Prostate gland (tissue), 2 donors: ENCODE measurements at places on chromosomes 7 and 10.
A peak's percentile ranks its signal among the peaks of the same experiment; 100 is the strongest.

DNA sequence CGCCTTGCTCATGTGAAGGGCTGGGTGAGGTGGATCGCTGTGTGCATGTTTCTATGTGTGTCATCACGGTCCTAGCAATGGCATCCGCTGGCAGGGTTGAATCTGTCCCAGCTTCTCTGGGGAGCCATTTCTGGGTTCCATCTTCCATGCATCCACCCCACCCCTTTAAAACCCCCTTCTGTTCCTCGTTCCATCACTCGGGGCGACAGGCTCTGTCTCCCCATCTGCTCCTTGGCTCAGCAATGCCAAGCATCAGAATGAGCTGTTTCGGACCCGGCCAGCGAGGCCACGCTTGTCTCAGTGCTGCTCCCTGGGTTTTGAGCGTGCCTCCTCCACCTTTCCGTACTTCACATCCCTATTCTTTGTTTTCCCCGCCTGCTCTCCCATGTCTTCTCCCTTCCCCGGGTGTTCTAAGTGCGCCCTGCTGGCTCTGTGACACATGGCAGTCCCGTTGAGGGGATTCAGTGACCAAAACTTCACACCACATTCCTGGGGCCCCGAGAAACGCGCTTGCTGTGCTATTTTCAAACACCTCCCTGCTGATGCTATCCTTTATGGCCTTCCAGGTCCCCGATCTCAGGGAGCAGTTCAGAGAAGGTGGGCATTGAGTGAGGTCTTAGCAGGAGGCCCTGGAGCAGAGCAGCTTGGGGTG is 554.1 kb upstream of the FOXK1 start:
- H3K27ac ChIP-seq, result no peak overlapping the region
- H3K27me3 ChIP-seq, result no peaks in the 10 kb centered on the region
- H3K4me1 ChIP-seq, result no peaks in the 10 kb centered on the region

GRCh38 chr7:50544992-50545391 is 20.2 kb downstream of the DDC start:
- no peak overlapping the region for H3K27ac ChIP-seq
- H3K27me3 ChIP-seq, result no peaks in the 10 kb centered on the region
- DNase-seq, result no peak
- no peaks in the 10 kb centered on the region for H3K4me1 ChIP-seq
- H3K36me3 ChIP-seq, result no peaks in the 10 kb centered on the region
- H3K4me3 ChIP-seq, result no peak overlapping the region

DNA sequence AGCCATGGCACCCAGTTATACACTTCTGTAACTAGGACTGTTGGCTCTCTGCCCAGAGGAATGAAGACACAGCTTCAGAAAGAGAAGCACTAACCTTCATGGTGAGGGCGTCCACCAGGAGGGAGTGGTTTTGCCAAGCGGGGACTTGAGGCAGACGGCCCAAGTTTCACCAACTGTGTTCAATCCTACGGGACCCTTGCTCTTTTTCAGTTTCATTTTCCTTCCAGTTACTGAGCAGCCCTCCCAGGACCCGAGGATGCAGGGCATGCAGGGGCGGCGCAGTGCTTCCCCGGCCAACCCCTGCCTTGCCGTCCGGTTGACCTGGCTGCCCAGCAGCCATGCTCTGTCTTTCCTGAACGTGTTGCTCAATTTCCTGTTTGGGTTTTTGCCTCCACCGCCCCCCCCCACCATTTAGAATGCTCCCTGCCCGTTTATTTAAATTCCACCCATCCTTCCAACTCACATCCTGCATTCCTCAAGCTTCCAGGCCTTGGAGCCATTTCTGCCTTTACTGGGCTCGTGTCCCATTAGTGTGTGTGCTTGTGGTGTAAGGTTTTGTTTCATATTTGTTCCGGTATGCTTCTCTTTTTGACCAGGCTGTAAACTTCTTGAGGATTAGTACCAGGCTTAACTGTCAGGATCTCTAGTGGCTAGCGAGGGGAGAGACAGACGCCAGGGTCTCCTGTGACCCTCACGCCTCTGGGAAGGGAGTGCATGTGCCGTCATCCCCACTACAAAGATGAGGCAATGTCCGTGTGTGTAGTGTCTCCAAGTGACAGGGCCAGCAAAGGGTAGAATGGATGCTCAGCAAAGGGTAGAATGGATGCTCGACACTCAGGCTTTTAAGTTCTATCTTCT is 31.6 kb downstream of the IL15RA start:
- H3K27ac ChIP-seq, result peak overlapping the region; percentile 68
- H3K4me3 ChIP-seq, result no peak overlapping the region

GRCh38 chr7:16644157-16644556 is 1.4 kb downstream of the ANKMY2 start:
- DNase-seq, result no peak
- H3K27me3 ChIP-seq, result no peaks in the 10 kb centered on the region
- H3K36me3 ChIP-seq, result no peaks in the 10 kb centered on the region
- H3K27ac ChIP-seq, result peak overlapping the region; percentile 89
- peak overlapping the region; percentile 77 for H3K4me3 ChIP-seq
- peaks cover 7% of the 10 kb centered on the region for H3K4me1 ChIP-seq

DNA sequence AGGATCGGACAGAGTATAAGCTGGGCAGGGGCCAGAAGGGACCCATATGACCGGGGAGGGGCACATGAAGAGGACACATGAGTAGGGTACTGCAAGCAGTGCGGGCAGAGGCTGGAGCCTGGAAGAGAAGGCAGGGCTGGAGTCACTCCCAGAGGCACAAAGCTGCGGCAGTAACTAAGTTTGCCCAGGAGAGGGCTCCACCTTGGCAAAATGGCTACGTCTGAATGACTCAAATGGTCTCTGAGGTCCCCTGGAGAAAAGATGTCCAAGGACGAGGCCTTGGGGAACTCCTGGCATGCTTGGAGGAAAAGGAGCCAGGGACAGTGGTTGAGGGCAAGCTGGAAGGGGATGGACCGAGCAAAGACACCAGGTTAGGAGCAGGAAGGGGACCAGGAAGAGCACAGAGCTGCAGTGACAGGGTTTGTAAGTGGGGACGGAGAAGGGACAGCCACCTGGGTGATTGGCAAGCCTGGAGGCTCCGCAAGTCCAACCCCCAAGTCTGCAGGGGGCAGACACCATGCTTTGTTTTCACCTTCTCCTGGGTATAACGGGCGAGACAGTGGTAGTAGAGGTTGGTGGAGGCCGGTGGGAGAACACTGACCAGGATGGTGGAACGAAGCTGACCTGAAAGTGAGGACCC is 43.1 kb upstream of the LBX1 start:
- no peaks in the 10 kb centered on the region for H3K4me1 ChIP-seq
- peak; percentile 28 for DNase-seq
- H3K4me3 ChIP-seq, result no peak overlapping the region
- H3K27ac ChIP-seq, result no peak overlapping the region

DNA sequence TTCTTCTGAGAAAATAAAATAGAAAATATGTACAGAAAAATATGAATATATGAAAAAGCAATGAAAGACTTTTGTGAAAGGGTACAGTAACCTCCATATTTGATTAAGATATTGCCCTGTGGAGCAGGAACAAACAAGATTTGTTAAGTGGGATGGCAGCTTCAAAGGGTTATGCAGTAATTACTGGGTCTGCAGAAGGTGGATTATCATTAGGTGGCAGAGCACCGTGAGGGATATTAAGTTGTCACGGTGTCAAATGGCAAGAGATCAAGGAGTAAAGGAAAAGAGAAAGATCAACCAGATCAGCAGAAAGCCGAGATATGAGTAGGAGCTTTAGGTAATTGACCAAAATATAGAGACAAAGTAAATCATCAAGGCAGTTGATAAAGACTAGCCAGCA is 44.1 kb downstream of the DGKB start:
- no peak overlapping the region for H3K27ac ChIP-seq
- no peaks in the 10 kb centered on the region for H3K27me3 ChIP-seq
- no peak overlapping the region for H3K4me3 ChIP-seq
- H3K36me3 ChIP-seq, result no peaks in the 10 kb centered on the region
- DNase-seq, result no peak

DNA sequence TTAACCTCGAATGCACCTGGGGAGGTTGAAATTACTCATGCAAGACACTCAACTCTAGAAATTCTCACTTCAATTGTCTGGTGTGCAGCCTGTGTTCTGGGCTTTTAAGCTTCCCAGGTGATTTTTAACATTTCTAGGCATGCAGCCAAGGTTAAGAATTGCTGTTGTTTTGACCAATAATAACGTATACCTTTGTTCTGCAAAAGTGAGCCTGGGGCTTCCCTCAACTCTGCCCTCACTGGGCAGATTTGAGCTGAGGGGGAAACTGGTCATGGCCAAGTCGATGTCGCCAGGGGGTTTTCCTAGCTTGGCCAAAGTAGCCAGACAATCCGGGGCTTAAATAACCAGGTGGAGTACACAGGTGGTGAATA is 568 bp downstream of the PRSS2 start:
- H3K27me3 ChIP-seq, result no peaks in the 10 kb centered on the region
- DNase-seq, result no peak
- no peak overlapping the region for H3K27ac ChIP-seq
- no peaks in the 10 kb centered on the region for H3K4me1 ChIP-seq

GRCh38 chr7:156898938-156899337 is 6.0 kb upstream of the LMBR1 start:
- H3K4me3 ChIP-seq, result no peak overlapping the region
- DNase-seq, result no peak
- no peaks in the 10 kb centered on the region for H3K27me3 ChIP-seq

DNA sequence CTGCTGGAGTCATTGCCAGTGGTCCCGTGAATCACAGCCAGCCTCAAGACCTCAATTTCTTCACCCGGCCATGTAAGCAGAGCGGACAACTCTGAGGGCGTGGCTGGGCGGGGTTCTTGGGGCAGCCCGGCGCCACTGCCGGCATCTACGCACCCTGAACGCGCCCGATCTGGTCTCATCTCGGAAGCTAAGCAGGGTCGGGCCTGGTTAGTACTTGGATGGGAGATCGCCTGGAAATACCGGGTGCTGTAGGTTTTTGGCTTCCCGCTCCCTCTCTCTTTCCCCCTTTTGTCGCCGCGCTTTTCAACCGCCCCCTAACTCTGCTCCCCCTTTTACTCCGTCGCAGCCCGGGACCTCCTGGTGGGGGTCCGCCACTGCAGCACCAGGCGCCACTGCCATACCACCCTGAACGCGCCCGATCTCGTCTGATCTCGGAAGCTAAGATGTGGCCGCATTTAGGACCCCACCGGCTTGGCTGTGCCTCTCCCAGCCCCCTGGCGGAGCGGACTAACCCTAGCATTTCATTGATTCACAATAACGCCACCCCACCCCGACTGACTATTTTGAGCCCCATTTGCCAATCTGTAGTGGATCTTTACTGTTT is 25.3 kb downstream of the GARIN1A start:
- H3K27me3 ChIP-seq, result no peaks in the 10 kb centered on the region
- no peak for DNase-seq
- no peaks in the 10 kb centered on the region for H3K36me3 ChIP-seq
- no peaks in the 10 kb centered on the region for H3K4me1 ChIP-seq

- DNase-seq, result no peak
- H3K4me3 ChIP-seq, result peak within 1 kb of the TSS; percentile 23
- H3K4me1 ChIP-seq, result peaks cover 7% of the 10 kb centered on the region
- no peaks in the 10 kb centered on the region for H3K36me3 ChIP-seq
Measured at GRCh38 chr10:116272440-116273283, at the start of gene GFRA1. Gene GFRA1 (minus strand): TSS chr10:116273206. CDS start chr10:116272029, 1,177 bp downstream.

GRCh38 chr7:155867734-155868400 is 55.6 kb upstream of the SHH start:
- DNase-seq, result no peak
- H3K36me3 ChIP-seq, result no peaks in the 10 kb centered on the region
- no peak overlapping the region for H3K4me3 ChIP-seq

DNA sequence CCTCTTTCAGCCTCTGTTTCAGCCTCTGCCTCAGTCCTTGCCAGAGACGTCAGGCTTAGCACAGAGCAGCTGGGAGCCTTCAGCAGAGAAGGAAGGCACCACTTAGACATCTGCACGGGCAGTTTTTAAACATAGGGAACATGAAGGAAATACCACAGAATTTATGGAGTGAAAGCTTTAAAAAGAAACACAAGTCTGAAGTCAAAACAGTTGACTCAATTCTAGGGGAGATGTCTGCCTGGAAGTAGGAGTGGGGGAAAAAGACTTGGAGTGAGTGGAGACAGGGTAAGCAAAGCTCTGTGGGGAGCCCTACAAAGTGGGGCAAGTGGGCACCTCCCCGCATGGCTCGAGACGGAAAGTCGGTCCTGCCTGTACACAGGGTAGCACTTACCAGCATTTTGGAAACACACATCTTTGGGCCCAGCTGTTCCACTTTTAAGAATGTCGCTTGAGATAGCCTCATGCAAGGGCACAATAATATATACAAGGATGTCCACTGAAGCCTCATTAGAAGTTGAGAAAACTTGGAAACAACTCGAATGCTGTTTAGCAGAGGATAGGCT is 5.0 kb upstream of the TBXAS1 start:
- H3K36me3 ChIP-seq, result no peaks in the 10 kb centered on the region
- no peak for DNase-seq
- no peaks in the 10 kb centered on the region for H3K4me1 ChIP-seq

- H3K27me3 ChIP-seq, result no peaks in the 10 kb centered on the region
- no peak for DNase-seq
- no peak overlapping the region for H3K4me3 ChIP-seq
- H3K36me3 ChIP-seq, result no peaks in the 10 kb centered on the region
- no peak overlapping the region for H3K27ac ChIP-seq
Measured at GRCh38 chr10:104123397-104123796, 1.4 kb downstream of the SFR1 start.

DNA sequence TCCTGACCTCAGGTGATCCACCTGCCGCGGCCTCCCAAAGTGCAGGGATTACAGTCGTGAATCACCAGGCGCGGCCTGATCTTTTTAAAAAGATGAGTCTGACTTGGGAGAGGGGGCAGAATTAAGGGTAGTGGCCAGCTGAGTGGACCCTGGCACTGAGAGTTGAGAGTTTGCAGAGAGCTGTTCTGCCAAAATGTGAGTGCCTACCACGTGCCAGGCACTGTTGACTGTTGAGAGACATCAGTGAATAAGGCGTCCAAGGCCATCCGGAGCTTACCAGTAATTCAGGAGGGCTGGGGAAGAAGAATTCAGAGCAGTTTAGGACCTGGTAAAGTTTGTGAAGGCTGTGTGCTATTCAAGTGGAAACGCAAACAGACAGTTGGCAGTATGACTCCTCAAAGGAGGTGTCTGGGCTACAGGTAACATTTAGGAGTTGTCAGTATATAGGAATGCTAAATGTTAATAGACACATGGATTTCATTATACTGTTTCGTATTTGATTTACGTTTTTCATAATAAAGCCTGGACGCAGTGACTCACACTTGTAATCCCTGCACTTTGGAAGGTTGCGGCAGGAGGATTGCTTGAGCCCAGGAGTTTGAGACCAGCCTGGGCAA is 1.5 kb downstream of the NIPSNAP2 start:
- H3K4me1 ChIP-seq, result peaks cover 8% of the 10 kb centered on the region
- H3K36me3 ChIP-seq, result no peaks in the 10 kb centered on the region
- no peak overlapping the region for H3K4me3 ChIP-seq

DNA sequence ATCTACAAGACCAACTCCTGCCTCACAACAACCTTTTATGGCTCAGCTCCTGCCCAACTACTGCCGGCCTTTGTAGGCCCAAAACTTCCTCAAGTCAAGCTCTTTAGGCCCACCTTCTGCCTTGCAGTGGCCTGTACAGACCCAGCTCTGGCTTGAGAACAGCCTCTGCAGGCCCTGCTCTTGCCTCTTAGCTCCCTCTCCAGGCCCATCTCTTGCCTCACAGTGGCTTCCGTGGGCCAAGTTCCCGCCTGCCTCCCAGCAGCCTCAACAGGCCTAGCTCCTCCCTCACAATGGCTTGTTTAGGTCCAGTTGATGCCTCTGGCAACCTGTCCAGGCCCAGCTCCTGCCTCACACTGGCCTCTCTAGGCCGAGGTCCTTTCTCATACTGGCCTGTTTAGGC is 32.4 kb upstream of the VKORC1L1 start:
- no peak for DNase-seq
- H3K36me3 ChIP-seq, result no peaks in the 10 kb centered on the region
- no peak overlapping the region for H3K4me3 ChIP-seq
- H3K27ac ChIP-seq, result no peak overlapping the region
- H3K27me3 ChIP-seq, result no peaks in the 10 kb centered on the region

- peaks cover 6% of the 10 kb centered on the region for H3K4me1 ChIP-seq
- DNase-seq, result peak; percentile 76
- H3K4me3 ChIP-seq, result no peak overlapping the region
- no peaks in the 10 kb centered on the region for H3K27me3 ChIP-seq
- peak overlapping the region; percentile 1 for H3K27ac ChIP-seq
Measured at GRCh38 chr10:73940634-73941221, 29.8 kb downstream of the PLAU start.
